ENCODE measurements at places on chromosomes 12 and 14.

- no peak for DNase-seq
Observed at GRCh38 chr12:85280165-85280983, at the start of gene ALX1. Gene ALX1, plus strand, starts transcription at chr12:85280220. Its CDS starts 42 bp downstream, at chr12:85280262.

DNA sequence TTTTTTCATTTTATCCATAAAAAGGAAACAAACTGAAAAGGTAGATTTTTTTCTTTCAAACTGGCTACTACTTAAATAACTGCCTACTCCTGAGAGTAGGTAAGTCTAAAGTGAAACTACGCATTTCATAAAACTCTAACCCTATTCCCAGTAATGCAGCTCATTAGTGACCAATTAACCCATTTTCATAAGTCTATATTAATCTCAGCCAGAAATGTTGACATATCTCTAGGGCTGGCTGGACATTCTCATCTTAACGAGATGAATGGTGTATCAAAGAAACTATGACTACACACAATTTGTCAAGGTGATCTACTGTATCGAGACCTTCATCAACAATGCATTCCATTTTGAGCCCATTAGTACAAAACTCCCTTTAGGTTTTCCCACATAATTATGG, 57.2 kb downstream of the EPS8 start:
- no peak for DNase-seq

- DNase-seq, result no peak
Observed at GRCh38 chr12:66066929-66067523, 63.5 kb downstream of the LLPH start.

DNA sequence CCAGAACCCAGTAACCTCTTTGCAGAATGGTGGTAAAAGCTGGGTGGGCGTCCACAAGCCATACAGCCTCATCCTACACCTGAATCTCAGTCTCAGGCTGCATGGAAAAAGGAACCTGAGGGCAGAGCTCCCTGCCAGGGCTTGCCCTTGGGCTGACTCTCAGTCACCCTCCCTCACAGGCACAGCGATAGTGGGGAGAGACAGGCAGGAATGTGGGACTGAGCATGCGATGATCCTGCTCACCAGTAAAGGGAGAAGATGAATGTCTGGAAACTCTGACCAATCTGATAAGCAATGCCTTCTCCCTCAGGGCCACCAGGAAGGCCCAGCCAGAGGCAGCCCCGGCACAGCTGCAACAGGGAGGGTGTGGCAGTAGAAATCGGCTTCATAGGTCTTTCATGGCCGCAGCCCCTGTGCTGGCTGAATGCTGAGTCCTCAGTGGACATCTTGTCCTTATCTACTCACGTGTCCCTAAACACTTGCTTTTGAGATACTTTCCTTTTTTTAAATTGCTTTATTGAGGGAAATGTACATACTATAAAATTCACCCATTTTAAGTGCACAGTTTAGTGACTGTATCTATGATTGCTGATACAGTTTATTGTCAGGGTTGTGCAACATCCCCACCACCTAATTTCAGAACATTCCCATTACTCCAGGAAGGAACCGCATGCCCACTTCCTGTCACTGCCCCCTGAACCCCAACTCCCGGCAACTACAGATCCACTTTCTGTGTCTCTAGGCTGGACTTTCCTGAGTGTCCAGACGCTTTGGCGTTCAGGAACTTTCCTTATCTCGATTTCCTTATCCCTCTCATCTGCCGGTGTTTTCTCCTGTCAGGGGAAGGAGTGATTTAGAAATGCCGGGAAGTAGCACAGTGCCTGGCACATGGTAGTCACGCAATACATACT, 258.1 kb downstream of the PCNX1 start:
- DNase-seq, result no peak
